HepG2 (cell line): ENCODE measurements at places on chromosomes 11 and 22.

DNA sequence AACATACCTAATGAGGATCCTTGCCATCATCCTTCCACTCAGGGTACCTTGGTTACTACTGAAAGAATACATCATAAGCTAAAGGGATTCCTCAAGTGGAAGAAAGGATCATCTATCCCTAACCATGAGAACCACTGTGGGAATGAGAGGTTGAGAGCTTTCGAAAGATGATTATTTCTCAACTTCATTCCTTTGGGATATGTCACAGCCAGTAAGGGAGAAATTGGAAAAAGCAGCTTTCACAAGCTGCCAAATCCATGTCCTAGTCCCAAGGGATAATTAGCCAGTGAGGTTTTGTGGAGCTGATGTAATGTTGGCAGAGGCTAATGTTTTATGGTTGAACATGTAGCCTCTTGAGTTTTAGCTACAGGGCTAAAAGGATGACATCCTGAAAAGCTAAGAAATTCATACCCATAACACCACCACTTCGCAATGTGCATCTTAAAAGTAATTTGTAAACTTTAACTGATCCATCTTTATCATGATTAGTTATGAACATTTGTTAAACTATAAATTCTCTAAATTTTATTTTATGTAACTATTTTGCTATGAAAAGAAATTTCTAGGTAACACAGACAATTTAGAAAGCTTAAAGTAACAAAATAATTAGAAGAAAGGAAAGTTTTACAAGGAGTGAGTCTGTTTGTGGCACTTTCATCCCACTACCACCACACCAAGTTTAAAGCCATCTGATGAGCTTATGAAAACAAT, 123.9 kb downstream of the MRTFA start:
- DNase-seq = peak; percentile 55

DNA sequence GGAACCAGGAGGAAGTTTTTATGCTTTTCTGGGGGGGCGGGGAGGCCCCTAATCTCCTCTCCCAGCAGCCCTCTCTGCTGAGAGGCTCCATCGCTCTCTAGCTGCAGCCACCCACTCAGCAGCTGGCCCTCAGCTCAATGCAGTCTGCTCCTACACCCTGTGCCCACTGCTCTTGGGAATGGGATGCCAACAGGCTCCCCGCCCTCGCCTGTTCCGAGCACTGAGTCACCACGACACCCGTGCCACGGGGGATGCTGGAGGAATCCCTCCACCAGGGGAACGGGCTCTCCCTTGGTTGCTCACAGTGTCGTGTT, 23.5 kb upstream of the SUSD2 start:
- no peak for DNase-seq

- DNase-seq = no peak
Measured at GRCh38 chr11:64990222-64990923, 6.4 kb downstream of the BATF2 start.

- DNase-seq = no peak
Measured at GRCh38 chr11:67045314-67045713, 11.3 kb upstream of the RHOD start.

DNA sequence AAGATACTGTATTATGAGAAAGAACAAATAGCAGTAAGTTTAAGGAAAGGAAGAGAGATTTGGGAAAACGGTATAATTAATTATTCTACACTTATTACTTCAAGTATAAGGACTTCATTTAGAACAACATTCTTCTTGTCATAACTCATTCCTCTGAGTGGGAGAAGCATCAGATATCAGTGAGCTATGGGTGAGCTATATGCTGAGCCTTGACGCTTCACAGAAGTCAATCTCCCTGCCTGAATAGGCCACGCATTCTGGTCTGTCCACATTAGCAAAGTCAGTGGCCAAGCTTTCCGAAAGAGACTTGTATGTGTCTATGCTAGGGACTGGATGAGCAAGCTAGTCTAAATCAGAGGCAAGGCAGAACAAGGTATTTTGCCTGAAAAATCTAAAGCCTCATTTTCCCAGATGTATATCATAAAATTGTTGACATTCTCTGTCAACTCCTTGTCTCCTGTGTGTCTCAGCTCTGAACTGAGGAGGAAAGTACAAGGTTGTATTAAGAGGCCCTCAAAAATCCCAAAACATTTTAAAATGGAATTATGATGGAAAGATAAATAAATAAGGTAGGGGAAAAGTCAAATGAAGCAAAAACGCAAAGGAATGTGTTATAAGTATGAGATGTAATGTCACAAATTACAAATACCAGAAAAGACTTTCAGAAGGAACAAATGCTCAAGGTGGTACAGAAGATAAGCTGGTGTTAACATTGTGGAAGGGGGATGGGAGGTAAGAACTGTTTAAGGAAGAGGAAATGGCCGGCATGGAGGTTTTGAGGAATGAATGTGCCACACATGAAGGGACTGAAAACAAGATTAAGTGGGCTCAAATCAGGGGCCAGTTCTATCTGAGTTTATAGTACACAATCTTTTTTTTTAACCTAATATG, 1.4 kb downstream of the OR52N2 start:
- no peak for DNase-seq

DNA sequence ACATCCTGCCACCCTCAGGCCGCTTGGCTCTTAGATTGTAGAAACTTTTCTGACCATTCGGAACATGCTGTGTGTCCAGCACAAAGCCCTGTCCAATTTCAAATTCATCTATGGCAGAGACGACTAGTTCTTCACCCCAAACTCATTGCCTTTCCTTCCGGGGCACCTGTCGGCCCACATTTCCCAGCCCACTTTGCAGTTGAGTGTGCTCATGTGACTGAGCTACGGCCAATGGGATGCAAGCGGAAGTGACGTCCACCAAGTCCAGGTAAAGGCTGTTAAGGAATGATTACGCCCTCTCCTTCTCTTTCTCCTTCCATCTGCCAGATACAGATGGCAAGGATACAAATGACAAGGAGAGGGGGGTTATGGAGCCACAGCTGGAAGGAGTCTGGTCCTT, 32.5 kb downstream of the SYT13 start:
- DNase-seq = no peak

- DNase-seq = no peak
Measured at GRCh38 chr11:46238078-46238966, 39.1 kb upstream of the CREB3L1 start.

DNA sequence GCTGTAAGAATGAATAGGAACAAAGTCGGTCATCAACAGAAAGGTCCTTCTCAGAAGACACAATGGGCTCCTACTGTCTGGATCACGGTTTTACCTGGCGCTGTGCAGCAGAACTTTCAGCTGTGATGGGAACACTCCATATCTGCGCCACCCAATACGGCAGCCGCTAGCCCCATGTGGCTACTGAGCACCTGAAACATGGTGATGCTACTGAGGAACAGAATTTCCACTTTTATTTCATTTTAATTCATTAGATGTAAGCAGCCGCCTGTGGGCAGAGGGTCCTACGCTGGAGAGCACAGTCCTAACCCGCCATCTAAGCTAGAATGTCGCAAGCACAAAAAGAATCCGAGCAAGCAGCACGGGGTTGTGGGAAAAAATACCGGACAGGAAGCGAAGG, 2.7 kb downstream of the SULT4A1 start:
- no peak for DNase-seq

DNA sequence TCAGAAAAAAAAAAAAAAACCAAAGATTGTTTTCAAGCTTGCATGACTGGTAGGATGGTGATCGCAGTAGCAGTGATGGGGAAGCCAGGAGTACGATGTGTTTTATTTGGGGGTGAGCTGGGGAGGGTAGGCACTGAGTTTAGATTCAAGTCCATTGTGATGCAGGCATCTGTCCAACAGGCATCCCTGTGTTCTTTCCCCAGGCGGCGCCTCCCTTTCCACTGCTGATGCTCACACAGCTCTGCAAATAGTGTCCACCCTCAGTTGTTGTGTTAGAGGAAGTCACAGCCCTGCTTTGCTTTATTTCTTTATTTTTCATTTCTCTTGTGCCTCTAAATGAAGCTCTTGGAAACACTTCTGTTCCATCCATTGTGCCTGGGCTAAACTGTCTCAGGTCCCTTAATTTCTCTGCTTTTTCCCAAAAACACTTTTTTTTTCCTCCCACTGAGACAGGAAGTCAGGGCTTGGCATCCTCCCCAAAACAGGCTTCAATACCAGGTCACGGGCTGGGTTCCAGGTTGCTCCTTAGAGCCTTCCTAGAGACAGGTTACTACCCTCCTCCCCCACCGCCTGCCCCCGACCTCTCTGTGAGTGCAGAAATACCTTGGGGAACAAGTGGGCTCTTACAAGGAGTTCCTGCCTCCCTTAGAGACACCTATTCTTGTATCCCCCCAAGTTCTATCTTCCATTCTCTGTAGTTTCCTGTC, 38.6 kb upstream of the HSPA8 start:
- DNase-seq = no peak

- no peak for DNase-seq
Measured at GRCh38 chr11:96204366-96204659, 138.7 kb downstream of the MAML2 start.

DNA sequence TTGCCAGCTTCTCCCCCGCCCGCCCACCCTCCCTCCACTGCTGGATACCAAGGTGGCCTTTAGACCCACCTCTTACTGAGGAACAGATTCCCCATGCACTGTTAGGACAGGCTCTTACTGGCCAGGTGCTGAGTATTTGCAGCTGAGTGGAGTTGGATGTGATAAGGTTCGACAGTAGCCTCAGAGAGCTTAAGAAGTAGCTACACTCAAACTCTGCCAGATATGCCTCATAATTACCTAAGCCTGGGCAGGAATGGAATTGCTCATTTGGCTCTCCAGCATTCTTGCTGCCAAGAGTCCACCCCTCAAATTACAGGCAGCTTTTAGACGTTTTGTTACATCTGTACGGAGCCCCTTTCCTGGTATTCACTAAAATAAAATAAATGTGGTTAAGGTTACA, 9.6 kb downstream of the FAM181B start:
- no peak for DNase-seq

- DNase-seq = no peak
Measured at GRCh38 chr11:2704356-2704755, 4.6 kb upstream of the KCNQ1OT1 start.

DNA sequence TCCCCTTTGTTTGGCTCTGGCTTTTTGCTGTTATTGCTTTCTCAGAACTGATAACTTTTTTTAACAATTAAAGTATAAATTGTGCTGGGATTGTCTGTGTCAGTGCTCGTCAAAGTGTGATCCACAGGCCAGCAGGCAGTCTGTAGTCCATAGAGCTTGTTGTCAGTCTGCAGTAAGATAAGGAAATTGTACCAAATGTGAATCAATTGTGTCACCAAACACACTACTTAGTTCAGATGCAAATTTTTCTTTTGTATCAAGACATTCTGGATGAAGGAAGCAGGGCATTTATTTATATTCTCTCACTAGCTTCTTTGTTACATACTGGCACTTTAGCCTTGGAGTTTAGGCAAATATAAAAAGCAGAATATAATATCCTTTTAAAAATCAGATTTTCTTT, 121.0 kb downstream of the WNT11 start:
- DNase-seq = no peak

DNA sequence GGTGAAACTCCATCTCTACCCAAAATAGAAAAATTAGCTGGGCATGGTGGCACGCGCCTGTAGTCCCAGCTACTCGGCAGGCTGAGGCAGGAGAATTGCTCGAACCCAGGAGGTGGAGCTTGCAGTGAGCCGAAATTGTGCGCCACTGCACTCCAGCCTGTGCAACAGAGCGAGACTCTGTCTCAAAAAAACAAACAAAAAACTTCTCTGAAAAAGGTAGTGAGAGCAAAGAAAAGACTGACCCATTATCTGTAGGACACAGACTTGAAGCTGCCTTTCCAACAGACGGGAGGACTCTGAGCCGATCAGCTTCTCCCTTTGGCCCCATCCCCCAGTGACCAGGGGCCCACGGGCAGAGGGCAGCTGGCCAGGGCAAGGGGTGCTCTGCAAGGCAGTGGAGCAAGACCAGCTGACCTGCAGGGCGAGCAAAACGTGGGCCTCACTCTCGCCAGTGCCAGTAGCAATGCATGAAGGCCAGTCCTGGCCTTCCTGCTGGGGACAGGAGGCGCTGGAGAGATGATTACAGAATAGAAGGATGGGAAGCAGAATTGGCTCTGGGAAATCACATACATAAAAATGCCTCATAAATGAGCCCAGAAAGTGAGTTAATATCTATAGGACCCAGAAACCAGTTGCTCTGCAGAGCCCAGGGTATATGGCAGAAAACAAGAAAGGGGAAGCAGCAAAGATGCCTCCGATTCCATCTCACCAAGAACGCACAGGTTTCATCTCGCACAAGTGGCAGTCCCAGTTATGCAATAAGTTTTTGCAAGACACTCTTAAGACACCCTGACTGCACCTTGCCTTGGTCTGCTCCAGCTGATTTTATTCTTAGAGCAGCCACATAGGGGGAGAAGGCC, 2.8 kb downstream of the EHD1 start:
- no peak for DNase-seq

GRCh38 chr22:48785792-48786678, 1041.6 kb downstream of the BRD1 start:
- DNase-seq = no peak

- no peak for DNase-seq
Measured at GRCh38 chr11:83449338-83449913, 163.3 kb upstream of the CCDC90B start.

GRCh38 chr11:27545946-27546345, 39.4 kb upstream of the LIN7C start:
- DNase-seq = no peak

DNA sequence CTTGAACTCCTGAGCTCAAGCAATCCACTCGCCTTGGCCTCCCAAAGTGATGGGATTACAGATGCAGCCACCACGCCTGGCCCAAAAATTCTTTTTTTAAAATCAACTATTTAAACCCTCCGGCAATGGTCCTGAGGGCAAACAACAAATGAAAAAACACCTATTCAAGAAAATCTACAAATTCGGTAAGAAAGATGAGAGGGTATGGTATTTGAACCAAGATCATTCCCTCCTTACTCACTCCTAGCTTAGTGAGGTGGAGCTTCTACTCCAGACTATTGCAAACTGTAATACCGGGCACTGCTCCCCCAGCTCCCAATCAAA, 2.1 kb downstream of the NF2 start:
- DNase-seq = no peak

GRCh38 chr11:116500026-116500946, 272.5 kb downstream of the BUD13 start:
- DNase-seq = no peak

GRCh38 chr11:47259232-47259977, 1.6 kb downstream of the NR1H3 start:
- DNase-seq = peak; percentile 46

GRCh38 chr22:25153961-25154666, 45.5 kb upstream of the CRYBB3 start:
- DNase-seq = peak; percentile 36

- DNase-seq = no peak
Measured at GRCh38 chr11:69409812-69410645, 71.4 kb upstream of the LINC01488 start.

- DNase-seq = no peak
Measured at GRCh38 chr11:71163371-71163770, 89.0 kb downstream of the SHANK2 start.
